ENCODE measurements at places on chromosomes 2 and 18.

DNA sequence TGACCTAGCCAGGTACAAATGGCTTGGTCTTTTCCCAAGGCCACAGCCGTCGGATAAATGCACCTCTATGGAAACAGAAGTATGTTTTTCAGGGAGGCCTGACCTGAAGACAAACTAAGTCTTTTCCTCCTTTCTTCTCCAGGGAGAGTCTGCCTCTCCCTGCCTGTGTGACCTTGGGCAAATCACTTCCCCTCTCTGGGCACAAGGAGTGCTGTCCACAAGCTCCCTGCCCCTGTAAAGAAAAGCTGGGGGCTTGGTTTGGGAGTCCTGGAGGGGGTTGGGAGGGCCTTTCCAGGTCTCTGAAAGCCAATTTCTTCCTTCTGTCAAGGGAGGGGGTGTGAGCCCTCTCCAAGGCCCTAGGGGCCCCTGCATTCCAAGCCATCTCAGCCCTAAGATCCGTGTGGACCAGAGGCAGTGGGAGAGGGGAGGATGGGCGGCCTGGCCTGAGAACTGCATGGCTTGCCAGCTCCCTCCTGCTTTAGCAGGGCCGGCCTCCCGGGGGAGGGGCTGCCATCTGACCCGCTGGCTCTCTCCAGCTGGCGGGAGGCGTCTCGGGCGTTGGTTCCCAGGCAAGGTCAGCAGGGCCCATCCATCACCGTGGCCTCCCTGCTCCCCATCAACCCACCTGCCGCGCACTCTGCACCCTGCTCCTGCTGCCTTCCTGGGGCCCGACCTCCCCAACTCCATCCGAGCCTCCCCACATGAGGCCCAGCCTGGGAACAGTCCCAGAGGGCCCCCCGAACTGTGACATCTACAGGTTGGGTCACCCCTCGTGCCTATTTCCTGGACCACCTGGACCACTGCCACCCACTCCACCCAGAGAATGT, 61.4 kb downstream of the SMAD7 start:
- no peak for DNase-seq

DNA sequence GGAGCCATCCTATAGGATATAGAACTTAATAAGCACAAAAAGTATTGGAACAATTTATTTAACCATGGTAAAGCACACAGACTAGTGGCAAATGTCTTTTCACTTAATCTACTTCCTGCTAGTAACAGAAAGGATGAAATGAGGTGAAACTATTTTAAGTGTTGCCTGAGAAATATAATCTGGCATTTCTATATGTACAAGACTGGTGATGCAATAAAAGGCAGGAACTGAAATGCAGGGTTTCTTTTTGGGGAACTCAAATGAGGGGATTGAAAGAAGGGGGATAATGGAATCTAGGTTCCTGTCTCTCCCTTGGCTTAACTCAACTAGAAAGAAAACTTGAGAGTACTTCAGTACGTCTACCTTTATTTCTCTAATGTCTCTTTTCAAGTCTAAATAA, 122.3 kb downstream of the MEMO1 start:
- DNase-seq = no peak

DNA sequence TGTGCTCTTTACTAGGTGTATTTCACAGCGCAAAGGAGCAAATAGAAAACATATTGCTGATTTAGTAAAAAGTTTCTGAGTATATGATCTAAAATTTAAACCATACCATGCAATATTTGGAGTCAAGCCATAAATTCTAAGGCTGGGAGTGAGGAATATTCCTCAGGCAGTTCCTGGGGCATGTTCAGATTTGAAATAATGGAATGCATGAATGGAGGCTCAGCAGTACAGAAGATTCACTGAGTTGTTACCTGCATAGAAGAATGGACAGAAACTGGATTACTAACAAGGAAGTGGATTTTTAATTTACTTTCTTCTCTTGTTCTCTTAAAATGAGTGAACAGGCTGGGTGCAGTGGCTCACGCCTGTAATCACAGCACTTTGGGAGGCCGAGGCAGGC, 441.0 kb upstream of the MAP2 start:
- DNase-seq = no peak

GRCh38 chr2:212667751-212668316, 129.2 kb upstream of the ERBB4 start:
- DNase-seq = no peak

DNA sequence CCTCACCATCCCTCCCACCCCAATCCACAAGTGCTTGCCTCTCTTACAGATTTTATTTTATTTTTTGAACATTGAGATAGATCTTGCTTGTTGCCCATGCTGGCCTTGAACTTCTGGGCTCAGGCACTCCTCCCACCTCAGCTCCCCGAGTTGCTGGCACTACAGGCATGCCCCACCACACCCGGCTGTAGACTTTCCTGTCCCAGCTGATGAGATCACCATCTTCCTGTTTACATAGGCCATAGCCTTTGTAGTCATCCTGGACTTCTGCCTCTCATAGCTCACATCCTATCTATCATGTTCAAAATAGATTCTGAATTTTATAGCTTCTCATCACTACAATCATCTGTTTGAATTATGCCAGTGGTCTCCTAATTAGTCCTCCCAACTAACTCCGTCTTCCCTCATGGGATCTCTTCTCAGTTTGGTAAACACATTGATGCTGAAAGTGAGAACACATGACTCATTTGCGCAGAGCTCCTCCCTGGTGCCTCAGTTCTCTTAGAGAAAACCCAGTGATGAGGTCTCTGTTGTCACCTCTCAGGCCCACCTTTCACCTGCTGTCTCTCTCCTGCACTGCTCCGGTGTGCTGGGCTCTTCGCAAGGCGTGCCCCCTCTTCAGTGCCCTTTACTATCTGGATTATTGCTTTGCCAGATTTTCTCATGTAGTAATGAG, 243.0 kb downstream of the ZNF407 start:
- DNase-seq = no peak

- DNase-seq = no peak
Measured at GRCh38 chr2:119266091-119266589, 42.5 kb downstream of the STEAP3 start.

DNA sequence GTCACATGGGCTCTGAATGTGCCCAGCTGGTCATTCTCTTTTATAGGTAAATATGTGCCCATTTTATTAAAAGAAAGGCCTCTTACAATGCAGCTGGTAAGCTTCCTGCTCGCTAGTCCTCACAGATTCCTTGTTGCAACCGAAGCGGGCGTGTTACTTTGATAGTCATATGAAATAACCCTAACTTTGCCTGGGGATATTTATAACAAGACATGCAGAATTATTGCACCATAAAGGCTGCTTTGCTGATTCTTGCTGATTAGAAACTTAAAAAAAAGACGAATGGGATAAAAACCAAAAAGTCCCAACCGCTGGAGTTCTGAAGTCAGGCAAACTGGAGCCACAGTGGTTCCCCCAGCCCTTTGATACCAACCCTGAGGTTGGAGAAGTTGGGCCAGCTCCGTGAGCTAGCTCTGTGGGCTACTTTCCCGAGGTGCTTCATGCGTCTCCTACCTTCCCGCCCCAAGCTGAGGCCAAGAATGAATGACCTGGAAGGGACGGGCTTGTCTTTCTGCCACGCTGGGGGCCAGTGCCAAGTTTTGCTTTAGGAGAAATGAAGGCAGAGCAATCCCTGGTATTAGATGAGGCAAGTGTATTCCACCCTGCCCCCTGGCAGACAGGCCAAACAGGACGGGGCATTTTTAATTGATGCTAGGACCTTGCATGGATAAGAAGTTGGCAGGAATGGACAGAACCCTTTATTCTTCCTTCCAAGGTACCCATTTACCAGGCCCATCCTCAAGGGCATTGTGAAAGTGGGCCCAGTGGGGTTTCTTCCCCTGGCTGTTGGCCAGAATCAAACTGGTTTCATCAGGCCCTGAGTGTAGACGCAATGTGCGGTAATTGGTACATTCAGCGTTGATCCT, 140.4 kb downstream of the KCTD1 start:
- DNase-seq = no peak

GRCh38 chr2:146374505-146374904, 1470.3 kb upstream of the ACVR2A start:
- no peak for DNase-seq

DNA sequence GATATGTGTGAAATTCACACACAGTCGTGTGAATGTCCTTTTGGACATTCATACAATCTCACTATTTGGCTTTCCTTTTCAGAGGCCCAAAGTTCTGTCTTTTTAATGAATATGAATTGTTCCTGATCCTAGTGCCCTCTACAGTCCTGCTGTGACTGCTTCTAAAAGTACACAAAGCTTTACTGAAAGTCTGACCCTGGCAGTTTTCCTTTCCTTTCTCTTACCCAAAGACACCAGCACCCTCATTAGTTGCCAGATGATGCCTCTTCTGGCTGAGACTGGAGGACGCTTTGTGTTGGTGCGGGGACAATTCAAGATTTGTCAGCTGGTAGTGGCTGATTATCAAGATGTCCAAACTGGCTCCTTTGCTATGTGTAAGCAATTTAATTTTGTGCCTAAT, 81.8 kb upstream of the CDCA7 start:
- no peak for DNase-seq

DNA sequence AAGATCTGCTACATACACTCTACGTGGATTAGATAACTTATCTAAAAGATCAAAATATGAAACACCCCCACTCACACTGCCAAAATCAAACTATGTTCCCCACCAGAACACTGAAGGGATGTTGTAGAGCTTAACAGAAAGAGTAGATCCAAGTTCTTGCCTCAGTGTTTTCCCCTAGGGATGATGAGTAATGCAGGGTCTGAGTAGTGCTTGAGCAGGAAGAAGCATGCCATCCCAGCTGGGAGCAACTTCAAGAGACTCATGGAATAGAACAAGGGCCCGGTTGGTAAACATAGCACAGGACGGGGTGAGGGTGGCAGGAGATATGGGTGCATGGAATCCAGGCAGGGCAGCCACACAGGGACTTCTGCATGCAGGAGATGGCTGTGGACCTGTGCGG, 74.3 kb downstream of the SNTG2 start:
- no peak for DNase-seq

- no peak for DNase-seq
Measured at GRCh38 chr2:232437195-232437571, 18.8 kb upstream of the ALPI start.

GRCh38 chr2:113216321-113216720, 42.5 kb downstream of the PSD4 start:
- no peak for DNase-seq

GRCh38 chr18:48173557-48173956, 235.6 kb downstream of the ZBTB7C start:
- no peak for DNase-seq

DNA sequence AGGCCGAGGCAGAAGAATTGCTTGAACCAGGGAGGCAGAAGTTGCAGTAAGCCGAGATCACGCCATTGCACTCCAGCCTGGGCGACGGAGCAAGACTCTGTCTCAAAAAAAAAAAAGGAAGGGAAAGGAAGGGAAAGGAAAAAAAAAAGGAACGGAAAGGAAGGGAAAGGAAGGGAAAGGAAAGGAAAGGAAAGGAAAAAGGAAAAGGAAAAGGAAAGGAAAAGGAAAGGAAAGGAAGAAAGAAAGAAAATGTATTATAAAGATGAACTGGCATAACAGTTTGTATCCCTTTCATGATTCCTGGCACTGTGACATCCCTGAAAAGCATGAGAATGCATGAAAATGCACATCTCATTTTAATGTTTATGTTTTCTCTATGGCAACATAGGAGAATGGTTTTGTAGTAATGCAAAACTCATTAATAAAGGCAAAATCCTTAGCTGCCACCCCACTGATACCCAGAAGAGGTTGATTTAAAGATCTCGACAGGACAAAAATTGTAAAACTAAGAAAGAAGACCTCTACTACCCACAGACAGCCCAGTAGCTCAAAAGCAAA, 11.5 kb upstream of the MREG start:
- no peak for DNase-seq

DNA sequence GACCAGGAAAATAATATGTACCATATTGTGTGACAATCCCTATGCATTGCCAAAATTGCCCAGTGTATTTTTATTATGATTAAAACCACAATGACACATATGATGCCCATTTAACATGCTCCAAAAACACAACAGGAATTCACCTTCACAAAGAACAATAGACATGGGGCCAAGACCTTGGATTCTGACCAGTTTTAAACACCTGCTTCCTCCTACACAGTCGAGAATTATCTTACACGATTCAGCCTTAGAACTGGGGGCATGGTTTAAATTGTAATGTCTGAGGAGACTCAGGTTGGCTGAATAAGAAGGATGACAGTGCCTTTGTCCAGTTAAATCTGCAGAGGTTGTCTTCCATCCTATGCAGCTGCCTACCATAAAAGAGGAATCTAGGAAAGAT, 212.7 kb downstream of the PLCL1 start:
- DNase-seq = no peak

DNA sequence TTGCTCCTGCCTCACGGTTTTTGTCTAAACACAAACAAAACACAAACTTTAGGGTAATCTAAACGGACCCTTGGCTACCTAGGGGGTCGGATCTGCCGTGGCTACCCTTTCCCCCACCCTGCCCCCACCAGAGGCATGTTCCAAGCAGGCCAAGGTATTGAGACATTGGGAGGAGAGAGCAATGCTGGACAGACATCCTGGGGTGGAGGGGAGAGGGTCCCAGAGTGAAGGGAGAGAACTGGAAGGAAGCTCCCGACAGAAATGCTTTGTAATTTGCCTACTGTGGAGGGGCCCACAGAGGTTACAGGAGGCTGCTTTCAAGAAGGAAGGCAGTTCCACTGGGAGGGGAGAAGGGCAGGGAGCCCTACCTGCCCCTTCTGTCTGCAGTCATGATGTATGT, 13.9 kb upstream of the MAT2A start:
- DNase-seq = no peak

- no peak for DNase-seq
Measured at GRCh38 chr2:212990697-212991096, 160.7 kb downstream of the IKZF2 start.

DNA sequence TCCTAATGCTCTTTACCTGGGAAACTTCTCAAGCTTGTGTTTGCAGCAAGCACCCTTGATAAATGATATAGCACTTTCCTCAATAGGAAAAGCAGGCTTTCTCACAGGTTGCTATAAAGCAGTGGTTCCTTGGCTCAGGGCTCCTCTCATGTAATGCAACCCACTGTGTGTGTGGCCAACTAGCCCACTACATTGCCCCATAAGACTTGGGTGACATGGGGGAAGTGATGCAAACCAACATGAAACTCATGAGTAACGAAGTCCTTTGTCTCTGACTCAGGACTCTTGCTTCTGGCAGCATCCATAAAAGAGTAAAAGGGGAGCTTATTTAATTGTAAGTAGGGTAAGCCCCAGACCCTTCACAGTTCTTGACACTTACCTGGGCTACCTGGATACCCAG, 106.9 kb downstream of the COL4A4 start:
- DNase-seq = no peak

All from stimulated activated CD8-positive, alpha-beta memory T cell treated with anti-CD3 and anti-CD28 coated beads, Interleukin-4, amount 100 ng/mL, for 1 hour (primary cell).